Activated T-cell treated with anti-CD3 and anti-CD28 coated beads for 24 hours (primary cell): ENCODE measurements at places on chromosomes 12 and 14.

DNA sequence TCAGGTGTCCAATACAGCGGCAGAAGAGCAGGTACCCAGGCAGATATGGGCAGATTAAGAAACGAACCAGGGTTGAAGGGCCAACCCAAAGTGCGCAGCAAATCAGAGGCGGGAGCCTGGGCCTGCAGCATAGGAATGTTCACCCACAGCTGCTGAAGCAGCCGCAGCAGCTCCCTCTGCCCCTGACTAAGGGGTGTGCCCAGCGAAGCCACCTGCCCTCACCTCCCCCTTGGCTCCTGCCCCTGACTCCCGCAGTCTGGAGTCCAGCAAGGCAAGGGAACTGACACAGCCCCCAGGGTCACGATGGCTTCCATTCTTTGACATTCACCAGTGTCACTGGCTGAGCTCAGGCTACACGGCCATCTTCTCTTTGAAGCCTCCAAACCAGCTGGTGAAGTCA lies 27.3 kb upstream of the ZFP36L1 start:
- DNase-seq: no peak

DNA sequence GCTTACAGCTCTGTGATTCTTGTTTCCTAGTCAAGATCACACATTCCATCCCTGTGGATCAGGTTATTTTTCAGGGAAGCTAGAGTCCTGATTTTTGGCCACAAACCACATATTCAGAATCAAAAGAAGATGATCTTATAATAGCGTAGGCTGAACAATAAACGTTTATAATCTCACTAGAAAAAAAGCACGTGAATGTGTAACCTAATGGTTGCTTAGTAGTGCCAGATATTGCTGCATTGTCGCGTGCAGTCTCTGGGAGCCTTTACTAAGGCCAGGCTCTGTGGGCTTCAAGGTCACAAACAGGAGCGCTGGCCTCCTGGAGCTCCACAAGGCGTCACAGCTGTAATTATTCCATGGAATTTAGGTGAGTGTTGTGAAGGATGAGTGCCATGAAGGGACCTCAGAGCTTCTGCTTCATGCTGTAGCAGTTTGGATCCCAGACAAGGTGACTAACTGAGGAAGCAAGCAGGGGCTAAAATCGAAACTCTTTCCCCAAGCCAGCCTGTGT lies 17.4 kb downstream of the CDKN1B start:
- no peak for DNase-seq

DNA sequence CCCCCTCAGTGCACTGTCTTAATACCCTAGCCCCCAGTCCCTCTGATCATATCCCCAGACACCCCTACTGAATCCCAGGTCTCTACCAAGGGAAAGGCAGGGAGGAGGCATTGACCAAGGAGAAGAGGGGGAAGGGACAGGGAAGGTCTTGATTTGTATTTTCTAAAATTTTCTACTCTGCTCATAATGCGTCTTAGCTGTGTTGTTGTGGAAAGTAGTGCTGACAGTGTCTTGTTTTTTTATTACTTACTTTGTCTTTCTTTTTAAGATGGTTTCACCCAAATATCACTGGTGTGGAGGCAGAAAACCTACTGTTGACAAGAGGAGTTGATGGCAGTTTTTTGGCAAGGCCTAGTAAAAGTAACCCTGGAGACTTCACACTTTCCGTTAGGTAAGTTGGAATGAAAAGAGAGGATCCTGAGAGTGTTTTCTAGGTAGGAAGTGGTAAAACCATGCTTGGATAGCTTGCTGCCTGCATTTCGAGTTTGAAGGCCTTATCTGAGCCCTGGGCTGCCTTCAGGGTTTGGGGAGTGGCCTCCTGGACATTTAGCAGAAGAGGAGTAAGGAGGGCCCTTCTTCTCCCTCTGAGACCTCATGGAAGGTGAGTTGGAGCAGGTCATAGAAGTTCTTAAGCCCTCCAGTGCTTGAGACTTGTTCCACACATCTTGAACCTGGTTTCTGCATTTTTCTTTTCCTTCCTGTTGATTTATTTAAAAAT lies 27.4 kb downstream of the PTPN11 start:
- no peak for DNase-seq

DNA sequence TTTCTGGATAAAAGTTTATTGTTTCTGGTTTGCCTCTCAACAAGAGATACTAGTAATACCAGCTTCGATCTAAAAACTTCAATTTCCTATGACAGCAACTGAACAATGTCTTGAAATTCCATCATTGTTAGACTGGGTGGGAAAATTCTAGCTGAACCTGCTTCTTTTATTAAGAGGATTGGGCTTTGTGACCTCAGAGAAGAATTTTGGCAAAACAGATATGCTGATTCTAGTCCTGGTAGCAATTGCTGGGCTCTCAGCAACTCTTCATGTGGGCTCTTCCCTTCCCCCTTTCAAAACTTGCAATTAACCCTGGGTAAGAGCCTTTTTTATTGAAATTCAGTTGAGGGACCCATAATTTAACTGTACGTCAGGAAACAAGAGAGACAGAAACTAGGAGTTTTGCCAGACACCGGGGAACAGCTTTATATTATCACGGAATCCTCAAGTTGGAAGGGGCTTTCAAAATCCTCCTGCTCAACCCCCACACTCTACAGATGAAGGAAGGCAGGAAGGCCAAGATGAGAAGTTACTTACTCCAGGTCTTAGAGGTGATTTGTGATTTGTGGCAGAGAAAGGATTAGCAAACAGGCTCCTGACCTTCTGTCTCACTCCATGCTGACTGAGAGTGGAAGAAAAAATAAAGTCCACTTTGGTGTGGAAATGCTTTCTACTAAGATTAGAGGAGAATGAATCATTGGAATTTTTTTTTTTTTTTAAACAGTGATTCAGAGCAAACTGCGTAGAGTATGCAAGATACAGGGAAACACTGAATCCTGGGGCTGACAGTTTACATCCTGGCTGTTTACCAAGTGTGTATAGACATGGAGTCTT lies 239.0 kb upstream of the ATP2B1 start:
- no peak for DNase-seq

DNA sequence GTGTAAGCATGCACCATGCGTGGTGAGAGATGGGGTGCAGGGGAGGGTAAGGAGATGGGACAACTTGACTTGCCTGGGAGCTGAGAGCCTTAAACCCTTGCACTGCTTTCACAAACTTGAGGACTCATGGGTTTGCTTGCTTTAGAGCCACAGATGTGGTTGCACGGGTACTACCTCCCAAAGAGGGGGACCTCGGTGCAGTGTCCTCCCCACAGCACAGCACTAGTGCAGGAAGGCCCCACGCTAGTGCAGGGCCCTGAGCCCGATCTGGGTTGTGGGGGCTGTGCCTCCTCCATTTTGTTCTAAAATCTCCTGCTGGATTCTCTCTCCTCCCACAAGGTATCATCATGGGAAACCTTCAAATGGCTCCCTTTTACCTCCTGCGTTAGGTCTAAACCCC lies 11.2 kb downstream of the KRT72 start:
- no peak for DNase-seq

GRCh38 chr12:5033883-5034282 lies 9.8 kb upstream of the KCNA5 start:
- DNase-seq: no peak

- DNase-seq: no peak
Observed at GRCh38 chr12:115891556-115892164, 385.8 kb downstream of the MED13L start.

GRCh38 chr14:60204843-60205774 lies 39.9 kb upstream of the DHRS7 start:
- no peak for DNase-seq

- DNase-seq: no peak
Observed at GRCh38 chr14:54715239-54715638, 148.3 kb downstream of the SAMD4A start.

DNA sequence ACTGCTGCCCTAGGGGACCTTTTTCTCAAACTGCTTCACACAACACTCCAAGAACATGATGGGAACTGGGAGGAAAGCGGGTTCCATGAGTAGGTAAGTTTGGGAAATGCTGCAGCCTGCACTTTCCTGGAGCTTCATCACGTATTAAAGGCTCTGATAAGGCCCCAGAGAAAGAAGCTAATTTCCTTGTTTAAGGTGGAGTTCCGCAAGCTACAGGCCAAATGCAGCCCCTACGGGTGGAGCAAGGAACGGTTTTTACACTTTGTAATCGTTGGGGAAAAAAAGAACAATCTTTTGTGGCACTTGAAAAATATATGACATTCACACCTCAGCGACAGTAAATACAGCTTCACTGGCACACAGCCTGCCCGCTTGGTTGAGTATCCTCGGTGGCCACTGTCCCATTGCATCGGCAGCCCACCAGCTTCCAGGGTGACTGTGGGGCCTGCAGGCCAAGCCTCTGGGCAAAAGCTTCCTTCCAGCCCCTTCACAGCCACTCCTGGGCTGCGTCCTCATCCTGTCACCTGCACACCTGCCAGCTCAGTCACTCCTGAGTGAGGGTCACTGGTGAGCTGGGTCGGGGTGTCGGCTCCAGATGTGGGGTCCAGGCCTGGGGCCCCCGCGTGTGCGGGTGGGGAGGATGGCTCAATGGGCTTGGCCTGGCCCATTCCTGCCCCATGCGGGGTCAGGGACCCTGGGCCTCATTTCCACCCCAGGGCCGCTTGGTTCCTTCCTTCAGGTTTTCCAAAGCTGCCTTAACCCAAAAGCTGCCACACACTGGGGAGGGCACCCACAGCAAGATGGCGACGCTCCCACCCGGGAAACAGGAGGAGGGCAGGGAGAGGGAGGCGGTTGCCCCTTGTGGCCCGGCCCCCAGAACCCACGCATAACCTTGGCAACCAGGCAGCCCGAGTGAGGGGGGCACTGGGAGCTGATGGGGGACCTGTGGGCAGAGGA lies 2.4 kb downstream of the AMN start:
- DNase-seq: no peak

DNA sequence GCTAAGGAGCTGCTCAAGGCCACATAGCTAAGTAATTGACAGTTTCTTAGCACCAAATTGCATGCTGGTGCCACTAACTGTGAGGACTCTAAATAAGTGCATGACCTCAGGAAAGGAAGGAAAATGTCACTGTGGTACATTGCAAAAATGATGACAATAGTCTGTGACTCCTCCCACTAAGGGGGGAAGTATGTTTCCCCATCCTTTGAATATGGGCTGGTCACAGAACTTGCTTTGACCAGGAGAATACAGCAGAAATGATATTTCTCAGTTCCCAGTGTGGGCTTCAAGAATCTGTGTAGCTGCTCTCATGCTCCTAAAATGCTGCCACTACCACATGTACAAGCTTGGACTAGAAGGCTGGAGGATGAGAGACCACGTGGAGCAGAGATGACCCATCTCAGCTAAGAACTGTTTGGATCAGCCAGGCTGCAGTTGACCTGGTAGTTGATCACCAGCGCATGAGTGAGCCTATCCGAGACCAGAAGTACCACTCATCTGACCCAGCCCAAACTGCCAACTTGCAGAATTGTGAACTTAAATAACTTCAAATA lies 42.2 kb upstream of the NOS1 start:
- no peak for DNase-seq

GRCh38 chr12:38328306-38328895 lies 11.8 kb downstream of the ALG10B start:
- DNase-seq: no peak

DNA sequence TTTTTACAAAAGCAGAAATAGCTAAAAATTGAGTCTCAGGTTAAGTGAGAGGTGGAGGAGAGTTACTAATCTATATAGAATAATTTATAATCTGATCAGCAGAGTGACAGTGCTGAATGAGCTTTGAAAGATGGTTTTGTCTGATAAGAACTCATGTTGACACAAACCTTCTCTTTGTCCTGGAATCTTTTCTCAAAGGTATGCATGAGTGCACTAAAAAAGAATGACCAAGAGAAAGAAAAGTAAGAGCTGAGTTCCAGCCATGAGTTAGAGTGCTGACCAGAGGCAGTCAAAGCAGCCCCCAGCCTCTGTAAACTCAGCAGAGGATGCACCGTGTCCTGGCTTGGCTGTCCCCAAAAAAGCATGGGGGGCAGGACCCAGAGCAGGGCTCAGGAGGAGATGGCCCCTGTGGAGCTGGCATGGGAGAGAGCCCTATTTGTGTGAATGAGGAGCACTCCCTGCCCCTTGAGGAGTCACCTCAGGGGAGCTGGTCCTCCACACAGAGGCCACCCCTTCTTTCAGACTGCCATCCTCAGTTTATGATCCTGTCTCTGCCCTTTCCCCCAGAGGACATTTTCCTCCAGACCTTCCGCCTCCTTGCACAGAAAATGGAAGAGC lies 129.8 kb downstream of the SEC23A start:
- DNase-seq: no peak

DNA sequence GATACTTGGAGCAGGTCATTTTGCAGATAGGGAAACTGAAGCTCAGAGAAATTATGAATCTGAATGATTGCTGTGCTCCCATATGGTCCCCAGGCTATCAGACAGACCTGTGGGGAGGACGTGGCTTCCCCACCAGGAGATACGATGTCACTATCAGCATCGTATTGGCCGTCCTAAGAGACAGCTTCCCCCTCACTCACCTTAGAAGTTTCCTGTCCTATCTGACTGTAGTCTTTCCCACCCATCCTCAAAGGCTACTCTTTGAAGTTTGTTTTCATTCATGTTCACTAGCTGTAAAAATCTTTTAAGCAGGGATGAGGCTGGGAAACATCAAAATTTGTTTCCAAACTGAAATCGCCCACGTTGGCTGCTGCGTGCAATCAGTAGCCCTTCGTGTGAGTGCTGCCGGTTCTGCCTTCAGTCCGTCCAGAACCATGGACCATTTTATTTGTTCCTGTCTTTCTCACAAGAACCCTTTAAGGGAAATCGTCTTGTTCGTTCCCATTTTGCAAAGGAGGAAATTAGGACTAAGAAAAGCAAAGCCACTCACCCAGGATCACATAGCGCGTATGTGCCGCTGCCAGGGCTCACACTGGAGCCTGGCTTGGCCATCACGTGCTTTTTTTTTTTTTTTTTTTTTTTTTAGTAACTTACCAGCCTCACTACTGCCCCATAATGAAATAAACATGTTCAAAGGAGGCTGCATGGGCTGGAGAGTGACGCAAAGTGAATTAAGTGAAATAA lies 1.0 kb upstream of the KDM2B start:
- DNase-seq: no peak

DNA sequence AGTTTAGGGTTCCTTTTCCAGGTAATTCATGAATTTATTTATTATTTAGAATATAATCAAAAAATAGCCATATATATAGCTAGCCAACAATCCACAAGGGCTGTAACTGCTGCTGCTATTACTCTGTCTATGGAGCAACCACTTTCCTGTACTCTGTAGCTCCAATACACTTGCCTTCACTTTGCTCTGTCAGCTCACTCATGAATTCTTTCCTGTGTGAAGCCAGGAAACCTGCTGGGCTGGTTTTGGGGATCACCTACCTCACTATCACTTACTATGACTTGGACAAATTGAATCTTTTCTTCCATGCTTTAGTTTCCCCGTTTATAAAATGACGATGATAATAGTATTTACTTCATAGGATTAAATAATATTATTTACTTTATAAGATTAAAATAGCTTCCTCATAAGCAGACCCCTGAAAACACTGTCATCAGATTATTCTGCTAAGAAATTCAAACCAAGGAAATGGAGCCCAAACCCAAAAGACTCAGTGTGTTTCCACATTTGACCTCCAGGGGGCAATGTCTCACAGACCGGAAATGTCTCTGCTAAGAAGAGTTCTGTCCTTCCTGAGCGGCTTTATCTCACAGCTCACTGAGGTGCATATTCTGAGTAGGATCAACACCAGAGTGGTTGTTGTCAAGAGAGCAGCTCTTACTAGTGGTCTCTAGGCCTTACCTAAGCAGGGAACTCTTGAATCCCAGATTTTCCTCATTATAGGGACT lies 457.1 kb downstream of the DAD1 start:
- no peak for DNase-seq

- DNase-seq: no peak
Observed at GRCh38 chr14:69666112-69666511, 54.7 kb downstream of the SUSD6 start.

- no peak for DNase-seq
Observed at GRCh38 chr12:26461776-26462175, 266.4 kb downstream of the SSPN start.
